ENCODE measurements at places on chromosomes 5 and 9. TPM values are rescaled to one million over a fixed set of nuclear protein-coding genes. Genes with fewer than 3 reads are reported as not detected.

LRRC26 gene
- 0.49 TPM for total RNA-seq

PCDHA9 gene
- 12.3 TPM for total RNA-seq

GDNF gene
- total RNA-seq: under 0.01 TPM

PCDHGB2 gene
- 7.1 TPM for total RNA-seq

PCDHGB7 gene
- total RNA-seq: 14.8 TPM

PTCD2 gene
- 6.6 TPM for total RNA-seq

CDKN2B-AS1 gene
- 0.25 TPM for total RNA-seq

FGF18 gene
- total RNA-seq: under 0.01 TPM

PCDH12 gene
- 3.4 TPM for total RNA-seq

ADGRD2 gene
- 0.25 TPM for total RNA-seq

ROPN1L gene
- total RNA-seq: 2.0 TPM

SH3RF2 gene
- total RNA-seq: 0.25 TPM

BSPRY gene
- 0.25 TPM for total RNA-seq

HAVCR2 gene
- total RNA-seq: 3.9 TPM

NTRK2 gene
- 151 TPM for total RNA-seq

SGCD gene
- 3.0 TPM for total RNA-seq

PCDHA10 gene
- 9.6 TPM for total RNA-seq

SPDL1 gene
- total RNA-seq: 17.2 TPM

PCDHAC2 gene
- total RNA-seq: 28.8 TPM

LCN1 gene
- total RNA-seq: not detected

CDC23 gene
- 22.4 TPM for total RNA-seq

MAP1B gene
- total RNA-seq: 786 TPM

CD72 gene
- 0.49 TPM for total RNA-seq

LCN9 gene
- not detected for total RNA-seq

ACO1 gene
- total RNA-seq: 12.0 TPM

GABRA6 gene
- 0.25 TPM for total RNA-seq

OGN gene
- total RNA-seq: 22.9 TPM

NR6A1 gene
- total RNA-seq: 1.2 TPM

ADGRV1 gene
- 150 TPM for total RNA-seq

CD274 gene
- 0.49 TPM for total RNA-seq

KLHL3 gene
- 7.1 TPM for total RNA-seq

F12 gene
- total RNA-seq: 2.7 TPM

SLC6A3 gene
- not detected for total RNA-seq

IFNB1 gene
- total RNA-seq: not detected

LCP2 gene
- 0.98 TPM for total RNA-seq

CACNA1B gene
- 30.2 TPM for total RNA-seq

MLANA gene
- not detected for total RNA-seq

IFNA2 gene
- not detected for total RNA-seq

CCDC171 gene
- total RNA-seq: 21.1 TPM

FOXD4 gene
- total RNA-seq: 0.74 TPM

ZNF483 gene
- total RNA-seq: 28.8 TPM

SHB gene
- 11.3 TPM for total RNA-seq

ESM1 gene
- total RNA-seq: 0.49 TPM

PCDHA2 gene
- 8.4 TPM for total RNA-seq

OTULINL gene
- total RNA-seq: 15.5 TPM

ARID3C gene
- total RNA-seq: not detected

FRMD3 gene
- total RNA-seq: 34.7 TPM

GRXCR2 gene
- not detected for total RNA-seq

LURAP1L gene
- 0.98 TPM for total RNA-seq

CARD9 gene
- total RNA-seq: under 0.01 TPM

Data from temporal lobe (tissue), 4 donors.